HuH-7.5 (cell line): ENCODE measurements at places on chromosomes 4 and X.
A peak's percentile ranks its signal among the peaks of the same experiment; 100 is the strongest.

DNA sequence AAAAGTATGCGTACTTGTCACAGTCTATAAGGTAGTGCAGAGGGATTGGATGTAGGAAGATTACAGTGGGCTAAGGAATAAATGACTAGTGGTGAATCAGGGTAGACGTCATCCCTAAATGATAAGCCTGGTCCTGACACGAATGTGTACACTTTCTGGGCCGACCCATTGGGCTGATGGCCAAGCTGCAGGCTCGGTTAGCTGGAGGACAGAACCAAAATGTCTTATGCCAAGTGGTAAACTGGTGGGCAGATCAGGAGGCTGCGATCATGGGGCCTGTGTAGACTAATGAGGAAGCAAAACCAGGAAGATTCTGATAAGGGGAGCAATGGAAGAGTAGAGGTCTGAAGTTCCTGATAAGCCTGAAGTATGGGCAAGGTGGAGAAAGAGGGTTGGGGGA, 272.8 kb upstream of the GATB start:
- no peak for DNase-seq

- peak; percentile 4 for DNase-seq
Measured at GRCh38 chrX:38847206-38847902, 46.1 kb downstream of the MID1IP1 start.

- DNase-seq, result no peak
Measured at GRCh38 chrX:153938226-153938786, 3.5 kb upstream of the NAA10 start.

DNA sequence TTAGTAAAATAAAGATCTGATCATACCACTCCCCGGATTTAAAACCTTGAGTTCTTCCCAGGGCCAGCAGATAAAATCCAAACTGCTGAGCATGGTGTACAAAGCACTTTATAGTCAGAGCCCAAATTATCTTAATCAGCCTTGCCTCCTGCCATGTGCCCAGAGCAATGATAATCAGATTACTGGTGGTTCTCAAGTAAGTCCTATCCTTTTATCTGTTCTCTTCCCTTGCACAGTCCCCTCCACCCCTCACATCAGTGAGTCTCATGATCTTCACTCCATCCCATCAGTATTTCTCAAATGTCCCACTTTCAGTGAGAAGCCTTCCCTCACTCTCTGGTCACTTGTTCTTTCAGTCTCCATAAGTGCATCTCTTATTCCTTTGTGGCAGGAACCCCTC, 22.7 kb downstream of the INTS6L start:
- no peak for DNase-seq

DNA sequence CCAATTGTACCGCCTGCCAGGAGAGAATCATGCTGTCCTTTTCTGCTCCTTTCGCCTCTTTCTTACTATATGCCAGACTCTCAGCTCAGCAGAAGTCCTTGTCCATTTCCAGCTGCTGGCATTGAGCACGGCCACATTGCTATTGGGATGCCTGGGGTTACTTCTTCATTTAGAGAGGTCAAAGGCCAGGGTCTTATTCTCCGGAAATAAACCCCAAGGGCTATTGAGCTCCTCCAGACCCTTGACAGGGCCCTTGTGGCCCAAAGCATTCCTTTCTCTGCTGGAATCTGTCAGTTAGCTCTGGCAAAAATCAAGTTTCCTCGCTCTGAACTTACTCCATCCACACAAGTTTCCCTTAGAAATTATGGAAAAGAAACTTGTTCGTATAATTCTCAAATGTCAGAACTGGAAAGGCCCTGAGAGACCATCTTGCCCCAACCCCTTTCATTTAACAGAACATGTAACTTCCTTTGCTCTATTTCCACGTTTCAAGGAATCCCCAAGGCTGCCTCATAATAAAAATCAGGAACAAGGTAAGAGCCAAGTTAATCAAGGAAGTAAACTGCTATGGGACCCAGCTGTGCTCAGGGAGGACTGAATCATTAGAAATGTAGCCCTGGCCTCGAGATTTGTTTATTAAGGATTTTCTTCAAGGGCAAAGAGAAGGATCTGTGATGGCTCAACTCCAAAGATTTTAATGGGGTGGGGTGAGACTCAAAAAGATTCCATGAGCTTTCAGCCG, 11.8 kb downstream of the AKAP4 start:
- DNase-seq, result no peak

DNA sequence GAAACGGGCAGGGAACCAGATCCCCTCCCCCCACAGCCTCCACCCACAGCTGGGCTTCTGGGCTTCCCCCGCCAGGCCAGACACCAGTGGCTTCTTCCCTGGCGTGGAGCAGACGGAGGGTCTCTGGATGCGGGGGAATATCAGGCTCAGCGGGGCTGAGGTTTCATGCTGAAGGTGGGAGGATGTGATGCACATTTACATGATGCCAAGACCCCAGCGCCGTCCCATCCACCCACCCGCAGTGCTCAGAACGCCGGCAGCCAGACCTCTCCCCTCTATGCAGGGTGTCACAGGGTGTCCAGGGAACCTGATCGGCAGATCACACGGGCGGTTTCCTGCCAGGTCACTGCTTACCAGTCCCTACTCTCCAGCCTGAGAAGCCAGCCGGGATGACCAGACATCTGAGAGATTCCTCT, 12.8 kb upstream of the TNIP2 start:
- no peak for DNase-seq

- no peak for DNase-seq
Measured at GRCh38 chr4:7989654-7990053, 50.0 kb upstream of the AFAP1 start.

DNA sequence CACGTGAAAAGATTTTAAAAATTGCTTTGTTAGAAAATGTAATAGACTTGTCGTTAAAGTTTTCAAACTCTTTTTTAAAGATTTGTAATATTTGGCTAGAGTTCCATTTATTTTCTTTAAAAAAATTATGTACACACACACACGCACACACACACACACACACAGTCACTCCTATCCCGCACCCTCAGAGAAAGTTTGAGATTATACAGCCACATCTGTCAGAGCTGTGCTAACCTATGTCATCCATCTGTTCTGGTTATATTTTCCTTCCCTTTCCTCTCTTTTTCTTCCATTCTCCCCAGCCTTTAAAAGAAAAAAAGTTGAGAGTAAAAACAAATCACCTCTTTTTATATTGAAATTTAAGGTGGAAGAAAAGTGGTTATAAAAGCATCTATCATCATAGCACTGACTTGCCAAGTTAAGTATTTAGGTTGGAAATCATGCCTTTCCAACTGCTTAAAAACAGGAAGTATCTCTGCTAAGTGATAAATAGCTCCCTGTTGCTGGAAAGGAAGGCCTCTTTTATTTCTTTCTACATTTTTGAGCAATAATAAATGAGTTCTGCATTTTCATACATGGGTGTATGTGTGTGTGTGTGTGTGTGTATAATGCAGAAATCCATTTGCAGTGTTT, 163.3 kb upstream of the SPRY1 start:
- DNase-seq, result no peak

- no peak for DNase-seq
Measured at GRCh38 chr4:15482842-15483241, 13.2 kb downstream of the CC2D2A start.
